ENCODE measurements at places on chromosomes 2 and 18. TPM values are rescaled to one million over a fixed set of nuclear protein-coding genes. Genes with fewer than 3 reads are reported as not detected.

DNA sequence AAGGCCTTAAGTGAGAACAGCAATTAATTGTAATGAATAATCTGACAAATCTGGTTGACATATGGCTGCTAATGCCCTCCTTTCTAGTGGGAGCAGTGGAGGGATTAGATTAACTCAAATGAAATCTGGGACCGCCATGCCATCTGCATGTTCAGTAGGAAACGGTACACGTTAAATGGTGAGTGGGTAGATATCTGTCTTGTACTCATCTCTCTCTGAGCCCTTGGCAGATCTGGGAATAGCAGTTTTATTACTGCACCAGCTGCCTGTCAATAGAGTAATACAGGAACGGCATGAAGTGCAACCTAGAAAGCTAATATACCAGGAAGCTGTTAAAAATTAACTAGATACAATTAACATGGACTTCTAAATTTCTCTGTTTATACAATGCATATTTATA is 258.8 kb downstream of the GPD2 start:
- DNase-seq: no peak

GRCh38 chr2:232574674-232575403 is 24.4 kb downstream of the EIF4E2 start:
- no peak for DNase-seq

- DNase-seq: no peak
These were observed 15.7 kb upstream of the MYO3B start for GRCh38 chr2:170162271-170162632.

DNA sequence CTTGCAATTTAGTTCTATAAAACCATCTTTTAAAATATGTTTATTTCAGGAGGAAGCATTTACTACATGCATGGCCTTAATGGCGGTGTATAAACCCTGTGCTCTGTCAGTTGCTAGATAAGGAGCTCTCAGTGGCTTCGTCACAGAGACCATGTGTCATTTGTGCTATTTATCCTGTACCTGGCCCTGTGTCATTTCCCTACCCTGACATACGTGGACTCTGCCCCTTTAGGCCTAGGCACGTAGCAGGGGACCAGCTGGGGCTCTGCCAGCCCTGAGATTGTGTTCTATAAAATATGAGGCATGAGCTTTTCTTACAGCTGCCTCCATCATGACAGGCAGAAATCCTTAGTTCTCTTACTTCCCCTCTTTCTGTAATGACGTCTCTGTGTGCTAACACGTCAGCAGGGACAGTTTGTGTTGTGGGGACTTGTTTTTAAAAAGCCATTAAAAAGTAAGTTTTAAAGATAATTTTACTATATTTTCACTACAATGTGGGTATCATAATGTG is 88.0 kb downstream of the ITGB1BP1 start:
- DNase-seq: peak; percentile 25

DNA sequence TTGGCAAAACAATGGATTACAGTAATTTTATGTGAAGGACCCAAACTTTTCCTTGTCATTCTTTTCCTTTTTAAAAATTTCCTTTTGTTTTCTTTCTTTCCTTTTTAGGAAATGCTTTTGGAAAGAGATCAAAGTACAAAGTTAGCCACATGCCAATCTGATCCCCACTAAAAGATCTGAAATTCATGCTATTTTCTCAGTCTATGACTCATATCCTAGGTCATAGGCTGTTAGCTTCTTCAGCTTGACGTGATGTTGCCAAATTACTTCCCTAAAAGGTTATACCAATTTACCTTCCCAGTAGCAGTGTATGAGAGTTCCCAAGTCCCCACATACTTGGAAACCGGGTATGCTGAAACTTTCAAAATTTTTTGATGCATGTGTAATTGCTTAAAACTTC is 355.3 kb downstream of the INSIG2 start:
- DNase-seq: peak; percentile 8

DNA sequence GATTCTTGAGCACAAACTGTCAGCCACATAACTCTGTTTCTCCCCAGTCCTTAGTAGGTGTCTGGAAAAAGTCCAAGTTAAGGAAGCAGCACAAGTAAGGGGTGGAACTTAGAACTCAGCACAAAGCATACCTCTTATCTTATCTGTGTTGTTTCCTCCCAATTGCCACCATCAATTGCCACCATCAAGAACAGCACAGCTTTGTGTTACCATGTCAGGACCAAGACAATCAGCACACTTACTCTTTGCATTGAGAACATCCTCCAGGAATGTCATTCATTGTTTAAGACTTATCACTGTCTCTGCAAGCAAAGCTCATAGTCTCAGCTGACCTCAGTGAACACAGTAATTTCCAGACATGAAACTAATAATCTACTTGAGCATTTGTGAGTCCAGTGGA is 212.7 kb upstream of the FSHR start:
- peak; percentile 5 for DNase-seq

DNA sequence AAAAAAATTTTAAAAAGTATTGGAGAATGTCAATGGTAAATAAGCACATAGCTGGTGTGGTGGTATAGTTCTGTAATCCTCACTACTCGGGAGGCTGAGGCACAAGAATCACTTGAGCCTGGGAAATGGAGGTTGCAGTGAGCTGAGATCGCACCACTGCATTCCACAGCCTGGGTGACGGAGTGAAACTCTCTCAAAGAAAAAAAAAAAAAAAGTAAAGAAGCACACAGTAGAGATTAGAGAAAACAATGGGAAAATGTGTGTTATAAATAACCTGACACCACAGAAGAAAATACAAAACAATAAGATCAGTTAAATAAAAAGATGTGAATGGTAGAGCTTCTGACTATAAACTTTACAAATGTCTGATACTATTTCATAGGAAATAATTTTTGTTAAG is 163.7 kb upstream of the WDSUB1 start:
- no peak for DNase-seq

- DNase-seq: peak; percentile 29
These were observed 80.3 kb downstream of the DYNAP start for GRCh38 chr18:54671291-54671881.

- no peak for DNase-seq
These were observed 8.5 kb upstream of the NFATC1 start for GRCh38 chr18:79387214-79387613.

- no peak for DNase-seq
These were observed 3.0 kb upstream of the FZD7 start for GRCh38 chr2:202030691-202031090.

Gene POMC
- total RNA-seq: 0.72 TPM

Gene LAMA3
- total RNA-seq: 50.6 TPM

DNA sequence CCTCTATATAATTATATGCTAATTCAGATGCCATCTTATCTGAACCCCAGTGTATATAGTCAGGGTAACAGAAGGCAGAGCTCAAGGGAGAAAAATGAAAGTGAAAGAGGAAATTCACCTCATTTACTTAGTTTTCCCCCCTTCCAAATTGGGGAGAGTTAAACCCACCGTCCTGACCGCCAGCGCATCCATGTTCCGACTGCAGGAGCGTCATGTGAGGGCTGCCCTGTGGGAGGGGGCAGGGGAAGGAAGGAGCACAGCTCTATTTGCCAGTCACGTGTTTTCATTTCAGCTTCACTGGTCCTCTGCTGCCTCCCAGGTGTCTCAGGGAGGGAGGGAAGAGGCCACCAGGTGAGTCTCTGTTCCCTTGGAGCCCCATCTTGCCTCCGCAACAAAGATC is 13.2 kb downstream of the CNNM4 start:
- no peak for DNase-seq

DNA sequence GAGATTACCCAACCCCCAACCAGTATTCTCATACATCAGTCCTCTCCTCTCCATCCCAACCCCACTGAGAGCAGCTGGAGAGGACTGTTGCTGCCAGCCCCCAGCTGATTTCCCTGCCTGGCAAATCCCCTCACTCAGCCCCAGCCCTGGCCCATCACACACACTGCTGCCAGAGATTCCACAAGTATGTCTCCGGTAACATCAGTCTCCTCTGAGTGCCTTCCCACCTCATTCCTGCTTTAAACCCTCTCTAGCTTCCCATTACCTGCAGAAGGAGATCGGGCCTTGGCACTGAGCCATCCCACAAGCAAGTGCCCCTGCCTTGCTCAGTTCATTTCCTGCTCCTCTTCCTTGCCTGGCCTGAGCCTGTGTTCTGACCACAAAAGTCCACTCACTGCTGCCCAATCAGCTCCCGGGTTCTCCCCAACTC is 50.6 kb upstream of the ZFP36L2 start:
- no peak for DNase-seq

DNA sequence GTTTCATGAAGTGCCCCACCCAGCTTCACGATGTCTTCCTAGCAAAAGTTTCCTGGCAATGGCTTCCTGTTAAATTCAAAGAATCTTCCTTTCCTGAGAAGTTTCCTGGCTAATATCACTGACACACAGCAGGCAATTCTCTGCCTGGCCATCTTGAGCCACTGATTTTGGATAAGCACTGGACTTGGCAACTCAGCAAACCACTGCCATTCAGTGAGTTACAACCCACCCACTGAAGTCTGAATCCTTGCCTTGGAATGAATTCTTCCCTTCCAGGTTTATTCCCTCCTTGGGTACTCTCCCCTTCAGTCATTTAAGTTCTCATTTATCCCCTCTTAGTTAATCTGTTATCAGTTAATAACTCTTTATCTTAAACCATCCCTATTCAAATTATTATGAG is 426.0 kb downstream of the MBD2 start:
- no peak for DNase-seq

GRCh38 chr2:144430722-144431391 is 89.1 kb downstream of the ZEB2 start:
- peak; percentile 90 for DNase-seq

- DNase-seq: no peak
These were observed 7.2 kb upstream of the LBH start for GRCh38 chr2:30224151-30224550.
